ENCODE measurements at places on chromosomes 5 and 9.

- no peak for DNase-seq
These were observed 161.2 kb upstream of the PTPRD start for GRCh38 chr9:10774051-10774450.

DNA sequence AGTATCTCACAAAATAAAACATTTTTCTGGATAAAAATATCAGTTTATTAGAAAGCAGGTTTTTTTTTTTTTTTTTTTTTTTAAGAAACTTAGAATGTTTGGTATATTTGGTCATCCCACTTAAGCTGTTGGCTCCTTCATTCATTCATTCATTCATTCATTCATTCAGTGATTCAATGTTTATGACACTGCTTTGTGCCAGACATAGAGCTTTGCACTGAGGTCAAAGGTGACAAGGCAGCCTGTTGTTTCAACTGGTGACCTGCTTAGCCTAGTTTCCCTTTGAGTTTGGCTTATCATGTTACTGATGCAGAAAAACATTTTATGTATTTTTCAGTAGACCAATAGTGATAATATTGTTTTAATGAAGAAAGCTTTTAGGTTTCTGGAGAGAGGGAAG, 23.5 kb downstream of the CPEB4 start:
- DNase-seq = no peak

- no peak for DNase-seq
These were observed 46.5 kb upstream of the FRRS1L start for GRCh38 chr9:109213285-109214121.

DNA sequence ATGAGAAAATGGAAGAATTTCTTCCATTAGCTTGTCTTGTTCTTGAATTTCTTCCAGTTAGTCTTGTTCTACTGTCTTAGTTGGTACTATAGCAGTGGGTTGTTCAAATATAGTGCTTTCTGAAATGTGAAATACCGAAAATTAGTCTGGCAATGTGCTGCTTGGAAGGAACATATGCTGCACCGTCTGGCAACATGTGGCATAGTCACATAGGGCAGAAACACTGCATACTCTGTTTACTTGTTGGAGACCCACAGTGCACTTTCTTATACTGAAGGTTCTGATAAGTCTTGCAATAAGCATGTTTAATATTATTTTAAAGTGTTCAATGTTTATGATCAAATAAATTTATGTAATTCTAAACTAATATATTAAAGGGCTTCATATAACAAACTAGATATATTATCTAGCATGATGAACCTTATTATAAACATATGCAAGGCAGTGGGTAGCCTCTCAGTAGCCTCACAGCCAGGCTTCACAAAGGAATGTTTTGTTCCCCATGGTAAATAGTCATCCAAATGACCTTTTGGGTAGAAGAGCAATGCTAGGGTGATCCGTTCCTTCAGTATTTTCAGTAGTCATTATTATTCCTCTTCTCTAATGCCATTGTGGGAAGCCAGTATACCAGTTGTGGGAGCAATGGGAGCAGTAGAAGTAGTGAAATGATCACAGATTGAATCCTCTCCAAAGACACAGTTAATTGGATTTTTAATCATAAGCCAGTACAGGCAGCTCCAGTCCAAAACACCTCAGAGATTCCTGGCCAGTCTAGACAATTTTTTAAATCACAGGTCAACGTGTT, 1106.7 kb downstream of the DTWD2 start:
- no peak for DNase-seq

DNA sequence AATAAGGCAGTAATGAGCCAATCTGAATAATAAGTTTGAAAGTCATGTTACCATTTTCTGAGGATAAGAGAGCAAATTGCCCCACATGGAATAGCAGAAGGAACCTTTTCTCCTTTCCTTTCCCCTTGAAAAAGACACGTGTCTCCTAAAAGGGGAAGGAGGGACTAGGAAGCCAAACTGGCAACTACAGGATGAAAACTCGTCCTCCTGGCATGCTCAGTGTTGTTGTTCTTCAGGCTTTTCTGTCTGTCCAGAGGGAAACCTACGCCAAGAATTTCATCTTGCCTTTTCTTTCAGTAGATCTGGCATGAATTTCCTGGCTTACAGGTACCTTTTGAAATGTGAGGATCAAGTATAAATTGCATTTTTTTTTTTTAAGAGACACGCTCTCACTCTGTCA, 355.9 kb upstream of the TLE4 start:
- DNase-seq = no peak

GRCh38 chr5:171579976-171580411, 160.5 kb downstream of the FGF18 start:
- DNase-seq = no peak

GRCh38 chr9:78236551-78236910, 656 bp downstream of the CEP78 start:
- no peak for DNase-seq

DNA sequence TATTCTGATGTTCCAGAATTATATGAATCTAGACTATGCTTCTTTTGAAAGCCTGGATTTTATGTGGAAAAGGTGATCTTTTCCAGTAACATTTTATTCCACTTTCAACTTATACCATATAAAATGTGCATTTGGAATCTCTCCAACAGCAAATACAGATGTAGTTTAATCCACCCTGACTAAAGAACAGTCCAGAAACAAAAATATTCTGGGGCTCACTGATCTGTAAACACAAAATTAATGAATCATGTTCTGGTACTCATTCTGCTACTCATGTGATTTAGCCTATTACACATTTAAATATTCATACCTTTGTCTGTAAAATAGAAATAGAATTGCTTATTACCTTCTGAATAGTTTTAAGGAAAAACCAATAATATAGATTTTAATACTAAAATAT, 125.8 kb downstream of the ARRDC3 start:
- DNase-seq = no peak

DNA sequence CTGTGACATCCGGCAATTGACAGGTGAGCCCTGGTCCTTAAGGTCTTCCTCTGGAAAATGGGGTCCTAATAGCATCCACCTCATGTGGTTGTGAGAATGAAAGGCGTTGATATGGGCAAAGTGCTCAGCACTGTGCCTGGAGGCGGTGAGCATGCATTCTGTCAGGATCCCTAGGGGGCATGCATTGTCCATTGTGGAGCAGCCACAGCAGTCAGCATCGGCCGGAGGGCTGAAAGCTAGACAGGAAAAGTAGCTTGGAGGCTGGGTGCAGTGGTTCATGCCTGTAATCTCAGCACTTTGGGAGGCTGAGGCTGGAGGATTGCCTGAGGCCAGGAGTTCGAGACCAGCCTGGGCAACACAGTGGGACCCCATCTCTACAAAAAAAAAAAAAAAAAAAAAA, 122.2 kb downstream of the LHX2 start:
- no peak for DNase-seq

DNA sequence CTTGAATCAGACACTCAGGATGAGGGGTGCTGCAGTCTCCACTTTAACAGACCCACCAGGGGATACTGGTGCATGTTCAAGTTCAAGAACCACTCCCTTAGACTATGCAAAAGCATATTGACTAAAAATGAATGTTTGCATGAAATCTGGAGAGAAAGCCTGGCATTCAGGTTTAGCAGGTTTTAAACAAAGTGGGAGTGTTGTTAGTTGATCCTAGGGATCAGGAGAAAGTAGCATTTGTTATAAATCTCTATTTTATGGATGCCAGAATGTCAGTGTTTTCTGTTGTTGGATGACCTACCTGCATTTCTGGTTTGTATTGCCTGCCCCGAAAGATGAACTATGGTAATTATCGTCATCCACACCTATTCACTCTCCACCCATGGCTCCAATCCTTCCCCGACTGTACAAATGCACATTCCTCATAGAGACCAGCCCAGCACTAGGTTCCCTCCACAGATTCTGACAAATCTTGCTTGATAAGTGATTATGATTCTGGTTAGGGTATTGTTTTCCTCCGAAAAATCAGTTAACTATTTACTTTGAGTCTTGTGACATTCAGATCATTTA, 17.2 kb downstream of the TMEM252 start:
- DNase-seq = no peak

DNA sequence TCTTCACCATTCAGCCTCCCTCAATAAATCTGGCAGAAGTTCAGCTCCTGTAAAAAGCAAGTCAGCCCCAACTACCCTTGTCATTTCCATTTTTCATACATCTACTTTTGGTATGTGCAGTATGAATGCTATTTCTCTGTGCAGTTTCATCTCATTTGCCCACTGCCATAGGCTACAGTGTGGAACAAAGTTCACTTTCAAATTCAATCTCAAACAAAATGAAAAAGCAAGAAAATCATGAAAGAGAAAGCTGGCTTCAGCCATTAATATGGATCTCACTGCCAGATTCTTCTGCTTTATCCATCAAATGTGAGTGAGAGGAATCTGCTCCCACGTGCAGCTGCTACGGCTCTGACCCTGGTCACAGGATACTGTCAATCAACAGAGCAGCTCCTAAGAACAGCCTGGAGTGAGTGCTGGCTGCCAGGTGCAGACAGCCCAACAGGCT, 494.2 kb downstream of the ZNF608 start:
- DNase-seq = no peak

DNA sequence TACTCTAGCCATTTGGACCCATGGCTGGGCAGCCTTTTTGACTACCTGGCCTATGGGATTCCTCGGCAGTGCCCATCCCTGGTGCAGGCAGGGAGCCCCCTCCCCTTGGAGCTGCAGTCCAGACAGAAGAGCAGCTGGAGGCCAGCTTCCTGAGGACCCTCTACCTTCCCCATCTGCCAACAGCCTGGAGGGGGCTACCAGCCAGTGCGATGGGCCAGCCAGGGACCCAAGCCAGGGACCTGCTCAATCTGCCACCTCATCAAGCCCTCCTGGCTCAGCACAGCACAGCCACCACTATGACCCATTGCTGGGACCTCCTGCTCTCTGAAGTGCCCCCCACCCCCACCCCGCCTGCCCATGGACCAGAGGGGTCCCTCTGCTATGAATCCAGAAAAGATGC, 22.6 kb upstream of the TDRD7 start:
- DNase-seq = no peak

GRCh38 chr5:35136386-35136785, 88.6 kb upstream of the AGXT2 start:
- no peak for DNase-seq

DNA sequence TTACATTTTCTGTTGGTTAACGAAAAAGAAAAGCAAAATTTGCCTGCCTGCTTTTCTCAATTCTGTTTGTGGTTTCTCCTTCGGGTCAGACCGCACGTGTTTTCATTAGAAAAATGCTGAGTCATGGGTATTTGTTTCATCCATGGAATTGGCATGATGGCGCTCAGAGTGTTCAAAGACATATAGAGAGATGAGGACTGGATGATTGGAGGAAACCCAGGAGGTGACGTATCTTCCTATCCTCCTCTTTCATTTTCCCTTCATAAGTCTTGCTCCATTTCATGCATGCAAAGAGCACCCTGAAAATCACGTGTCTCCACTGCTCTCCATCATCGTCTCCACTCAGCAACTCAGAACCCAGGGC, 353.8 kb upstream of the WWC1 start:
- no peak for DNase-seq

DNA sequence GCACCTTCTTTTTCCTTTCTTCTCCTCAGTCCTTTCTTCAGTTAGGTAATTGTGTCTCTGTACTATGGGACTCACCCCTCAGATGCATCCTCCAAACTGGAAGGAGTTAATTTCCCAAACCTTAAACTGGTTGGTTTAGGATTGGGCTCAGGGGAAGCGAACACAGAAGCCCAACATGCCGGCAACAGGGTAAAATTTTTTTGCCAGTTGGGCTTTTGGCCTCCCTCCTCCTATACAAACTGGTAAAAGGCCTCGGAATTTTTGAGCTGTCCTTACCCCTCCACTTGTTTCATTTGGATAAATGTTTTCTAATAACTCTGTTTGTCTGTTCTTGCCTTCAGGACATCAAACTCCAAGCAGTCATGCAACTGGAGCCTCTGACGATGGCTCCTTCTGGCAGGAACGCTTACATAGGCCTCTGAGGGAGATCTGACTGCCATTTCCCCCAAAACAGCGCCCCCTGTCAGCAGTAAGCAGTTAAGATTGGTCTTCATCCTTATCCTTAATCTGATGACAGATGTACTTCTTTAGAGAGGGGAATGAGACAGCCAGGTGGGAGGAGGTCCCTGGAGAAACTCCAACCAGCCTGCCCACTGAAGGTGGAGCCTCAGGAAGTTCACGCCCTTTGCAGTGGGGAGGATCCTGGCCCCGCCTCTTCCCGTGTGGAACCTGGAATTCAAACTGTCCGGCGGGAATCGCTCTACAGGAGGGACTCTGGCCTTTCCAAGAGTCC, 57.8 kb upstream of the SPINK5 start:
- no peak for DNase-seq

GRCh38 chr9:132383462-132383883, 23.2 kb downstream of the TTF1 start:
- DNase-seq = no peak

- DNase-seq = peak; percentile 4
These were observed 1.4 kb downstream of the SLC26A2 start for GRCh38 chr5:149961957-149962409.

DNA sequence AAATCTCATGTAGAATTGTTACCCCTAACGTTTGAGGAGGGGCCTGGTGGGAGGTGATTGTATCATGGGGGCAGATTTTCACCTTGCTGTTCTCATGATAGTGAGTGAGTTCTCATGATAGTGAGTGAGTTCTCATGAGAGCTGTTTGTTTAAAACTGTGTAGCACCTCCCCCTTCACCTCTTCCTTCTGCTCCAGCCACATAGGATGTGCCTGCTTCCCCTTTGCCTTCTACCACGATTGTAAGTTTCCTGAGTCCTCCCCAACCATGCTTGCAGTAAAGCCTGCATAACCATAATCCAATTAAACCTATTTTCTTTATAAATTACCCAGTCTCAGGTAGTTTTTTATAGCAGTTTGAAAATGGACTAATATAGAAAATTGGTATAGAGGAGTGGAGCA, 1783.7 kb upstream of the CDH9 start:
- DNase-seq = no peak

DNA sequence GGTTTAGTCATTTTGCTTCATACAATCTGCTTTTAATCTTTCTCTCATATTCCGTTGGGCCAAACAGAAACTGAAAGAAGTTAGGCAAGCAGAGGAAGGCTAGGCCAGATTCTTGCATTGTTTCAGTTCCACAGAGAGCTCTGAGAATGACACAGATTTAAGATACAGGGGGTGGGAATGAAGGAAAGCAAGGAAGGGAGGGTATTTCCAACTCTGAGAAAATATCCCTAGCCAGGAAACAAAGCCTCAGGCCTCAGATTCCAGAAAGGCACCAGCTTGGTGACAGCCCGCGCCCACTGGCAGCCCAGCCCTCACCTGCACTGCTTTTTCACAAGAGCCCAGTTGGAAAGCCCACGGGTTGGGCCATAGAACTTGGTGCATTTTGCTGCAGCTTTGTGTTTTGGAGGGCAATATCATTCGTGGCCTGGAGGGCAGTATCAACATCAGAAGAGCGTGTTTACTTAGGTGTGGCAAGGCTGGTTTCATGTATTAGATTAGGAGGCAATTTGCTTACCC, 63.5 kb downstream of the ENC1 start:
- DNase-seq = no peak
